ENCODE measurements at places on chromosomes 12 and 14.

GRCh38 chr12:42125388-42125767, 19.3 kb downstream of the GXYLT1 start:
- DNase-seq, result no peak

DNA sequence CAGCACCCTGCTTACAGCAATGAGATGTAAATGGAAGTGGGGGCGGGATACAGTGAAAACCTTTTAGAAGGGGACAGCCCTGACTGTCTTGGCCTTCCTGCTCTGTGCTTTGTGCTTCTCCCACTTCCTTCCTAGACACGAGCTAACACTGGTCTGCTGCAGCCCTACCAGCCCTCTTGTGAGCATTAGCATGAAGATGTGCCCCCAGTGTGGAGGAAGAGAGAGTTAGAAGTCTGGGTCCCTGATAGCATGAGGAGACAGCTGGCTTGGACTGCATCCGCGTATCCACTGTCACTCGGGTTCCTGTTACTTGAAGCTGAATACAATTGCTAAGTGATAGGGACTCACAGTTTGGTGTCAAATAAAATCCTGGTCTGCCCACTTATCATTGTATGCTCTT, 248.1 kb upstream of the SOX5 start:
- DNase-seq, result no peak

GRCh38 chr14:33589334-33589733, 361.5 kb downstream of the EGLN3 start:
- no peak for DNase-seq

DNA sequence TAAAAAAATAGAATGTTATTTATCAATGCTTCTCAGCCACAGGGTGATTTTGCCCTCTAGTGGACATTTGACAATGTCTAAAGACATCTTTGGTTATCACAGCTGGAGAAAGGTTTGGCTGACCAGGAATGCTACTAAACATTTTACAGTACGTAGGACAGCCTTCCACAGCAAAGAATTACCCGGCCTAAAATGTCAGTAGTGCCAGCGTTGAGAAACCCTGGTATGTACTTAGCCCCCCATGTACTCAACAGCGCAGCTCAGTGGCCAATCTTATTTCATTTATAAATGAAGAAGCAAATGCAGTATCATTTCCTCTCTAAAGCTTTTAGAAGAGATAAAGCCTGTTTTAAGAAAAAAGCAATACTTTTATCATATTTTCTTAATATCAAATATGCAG, 5.8 kb downstream of the MARK3 start:
- DNase-seq, result peak; percentile 68

- DNase-seq, result no peak
Observed at GRCh38 chr14:59305836-59306555, 117.5 kb downstream of the DAAM1 start.

DNA sequence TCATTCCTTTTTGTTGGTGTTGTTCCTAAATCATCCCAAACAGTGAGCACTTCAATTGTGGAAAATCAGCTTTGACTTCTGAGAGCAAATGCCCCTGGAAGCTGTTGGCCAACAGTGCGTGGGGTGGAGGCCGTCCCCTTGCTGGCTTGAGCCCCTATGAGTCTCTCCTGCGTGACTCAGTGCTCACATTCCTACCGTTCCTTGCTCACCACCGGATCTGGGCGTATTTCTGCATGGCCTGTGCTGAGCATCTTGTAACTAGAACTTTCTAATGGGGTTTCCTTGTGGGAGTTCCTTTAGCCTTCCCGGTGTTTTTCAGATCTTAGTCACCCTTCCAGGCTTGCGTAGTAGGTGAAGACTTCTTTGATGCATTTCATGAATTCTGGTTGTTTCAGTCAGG, 14.7 kb downstream of the SERPINA1 start:
- DNase-seq, result no peak

DNA sequence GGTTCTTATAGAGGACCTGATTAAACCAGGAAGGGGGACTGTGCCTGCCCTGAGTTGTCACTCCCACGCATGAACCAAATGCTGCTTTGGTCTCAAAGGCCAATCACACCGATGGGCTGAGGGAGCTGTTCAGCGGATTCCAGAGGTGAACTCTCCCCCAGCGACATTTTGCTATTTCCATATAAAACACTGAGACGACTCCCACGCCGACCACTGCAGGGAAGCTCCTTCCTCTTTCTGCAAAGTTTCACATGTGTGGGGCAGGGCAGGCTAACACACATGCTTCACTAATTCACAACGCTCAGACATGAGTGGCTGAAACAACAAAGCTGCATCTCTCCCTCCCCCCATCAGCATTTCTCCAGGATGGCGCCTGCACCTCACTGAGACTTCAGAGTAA, 37.8 kb upstream of the TMEM132D start:
- no peak for DNase-seq

- no peak for DNase-seq
Observed at GRCh38 chr14:53520078-53520928, 367.2 kb upstream of the DDHD1 start.

- DNase-seq, result peak; percentile 85
Observed at GRCh38 chr14:68781161-68782021, 11.5 kb downstream of the ZFP36L1 start.

GRCh38 chr14:41299924-41300323, 306.8 kb upstream of the LRFN5 start:
- no peak for DNase-seq

GRCh38 chr14:104223101-104224041, 85.0 kb downstream of the KIF26A start:
- no peak for DNase-seq

- no peak for DNase-seq
Observed at GRCh38 chr12:26872625-26873024, 39.6 kb upstream of the ITPR2 start.

DNA sequence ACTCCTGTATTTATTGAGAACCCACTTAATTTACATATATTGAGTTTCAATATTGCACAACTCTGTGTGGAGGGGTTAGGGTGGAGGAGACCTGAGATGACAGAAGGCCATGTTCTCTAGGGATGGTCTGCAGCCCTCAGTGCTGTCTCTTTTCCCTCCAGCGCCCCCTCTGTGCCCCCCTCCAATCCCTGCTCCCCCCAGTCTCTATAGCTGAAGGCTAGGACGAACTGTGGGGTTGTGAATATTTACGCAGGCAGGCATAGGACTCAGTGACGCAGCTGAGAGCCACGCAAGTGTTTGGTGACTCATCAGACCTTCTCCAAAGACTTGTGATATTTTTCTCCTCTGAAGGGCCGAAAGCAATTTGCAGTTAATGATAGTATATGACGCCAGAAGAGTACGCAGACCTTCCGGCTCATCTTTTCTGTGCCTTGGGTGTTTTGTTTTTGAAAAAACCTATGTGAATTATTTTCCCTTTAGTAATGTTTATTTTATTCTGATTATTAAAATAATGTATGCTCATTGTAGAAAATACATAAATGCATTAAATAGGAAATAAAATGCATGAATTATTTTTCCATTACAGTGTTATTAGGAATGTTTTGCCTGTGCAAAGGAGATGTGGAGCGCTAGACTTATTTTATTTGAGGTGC, 85.3 kb downstream of the SLC25A47 start:
- peak; percentile 28 for DNase-seq

- DNase-seq, result no peak
Observed at GRCh38 chr14:94066089-94066676, 14.8 kb downstream of the DDX24 start.

GRCh38 chr14:104555430-104556255, 23.9 kb upstream of the C14orf180 start:
- DNase-seq, result no peak

DNA sequence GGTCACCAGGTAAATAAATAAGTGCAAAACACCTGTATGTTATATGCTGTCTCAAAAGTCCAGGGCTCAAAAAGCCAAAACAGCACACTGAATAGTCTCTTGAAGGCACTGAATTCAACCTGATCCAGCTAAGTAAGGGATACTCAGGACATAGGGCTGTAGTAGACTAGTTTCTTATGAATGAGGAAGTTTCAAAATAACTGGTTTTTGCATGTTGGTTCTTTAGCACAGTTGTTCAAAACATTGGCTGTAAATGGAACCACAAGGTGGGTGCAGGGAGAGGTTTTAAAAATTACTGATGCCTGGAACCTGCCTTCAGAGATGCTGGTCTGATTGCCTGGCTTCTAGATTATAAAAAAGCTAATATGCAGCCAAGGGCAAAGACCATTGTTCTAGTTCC, 34.1 kb downstream of the NDUFA12 start:
- DNase-seq, result no peak

DNA sequence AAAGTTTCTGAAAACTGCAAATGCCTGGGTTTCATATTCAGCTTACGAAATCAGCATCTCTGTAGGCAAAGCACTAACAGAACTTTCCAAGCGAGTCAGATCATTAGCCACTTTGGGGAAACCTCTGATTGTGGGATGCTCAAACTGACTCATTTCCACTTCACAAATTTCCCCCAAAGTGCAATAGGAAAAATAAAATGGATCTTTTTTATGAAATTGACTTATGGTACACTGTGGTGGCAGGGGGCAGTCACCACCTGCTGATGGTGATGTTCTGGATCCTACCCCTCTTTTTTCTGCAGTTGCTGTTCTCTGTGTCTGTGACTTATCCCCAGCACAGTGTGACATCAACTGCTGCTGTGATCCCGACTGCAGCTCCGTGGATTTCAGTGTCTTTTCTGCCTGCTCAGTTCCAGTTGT, 5.6 kb downstream of the TCTN1 start:
- DNase-seq, result no peak

DNA sequence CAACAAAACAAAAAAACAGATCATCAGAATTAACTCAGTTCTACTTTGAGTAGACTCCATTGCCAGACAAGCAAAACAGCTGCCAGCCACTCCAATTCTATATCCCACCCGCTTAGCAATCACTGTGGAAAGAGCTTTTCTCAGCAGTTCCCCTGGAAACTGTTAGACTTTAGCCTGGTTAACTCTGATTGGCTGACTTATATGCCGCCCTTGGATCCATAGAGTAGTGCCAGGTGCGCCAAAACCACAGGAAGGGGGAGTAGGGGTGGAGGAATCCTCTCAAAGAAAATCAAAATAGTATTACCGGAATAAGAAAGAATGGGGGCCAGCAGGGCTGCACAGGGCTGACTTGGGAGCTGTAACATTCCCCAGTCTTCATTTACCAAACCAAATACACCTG, 5.4 kb upstream of the EML5 start:
- DNase-seq, result no peak

- peak; percentile 57 for DNase-seq
Observed at GRCh38 chr12:39990122-39991101, 115.5 kb downstream of the SLC2A13 start.

- peak; percentile 92 for DNase-seq
Observed at GRCh38 chr12:49842519-49843352, at the start of gene BCDIN3D. Gene BCDIN3D (minus strand): TSS chr12:49843106. CDS start chr12:49843087, 19 bp downstream.

- peak; percentile 23 for DNase-seq
Observed at GRCh38 chr12:52681526-52682380, 1.5 kb upstream of the KRT1 start.

GRCh38 chr14:54435500-54435981, 5.6 kb downstream of the CNIH1 start:
- peak; percentile 11 for DNase-seq

DNA sequence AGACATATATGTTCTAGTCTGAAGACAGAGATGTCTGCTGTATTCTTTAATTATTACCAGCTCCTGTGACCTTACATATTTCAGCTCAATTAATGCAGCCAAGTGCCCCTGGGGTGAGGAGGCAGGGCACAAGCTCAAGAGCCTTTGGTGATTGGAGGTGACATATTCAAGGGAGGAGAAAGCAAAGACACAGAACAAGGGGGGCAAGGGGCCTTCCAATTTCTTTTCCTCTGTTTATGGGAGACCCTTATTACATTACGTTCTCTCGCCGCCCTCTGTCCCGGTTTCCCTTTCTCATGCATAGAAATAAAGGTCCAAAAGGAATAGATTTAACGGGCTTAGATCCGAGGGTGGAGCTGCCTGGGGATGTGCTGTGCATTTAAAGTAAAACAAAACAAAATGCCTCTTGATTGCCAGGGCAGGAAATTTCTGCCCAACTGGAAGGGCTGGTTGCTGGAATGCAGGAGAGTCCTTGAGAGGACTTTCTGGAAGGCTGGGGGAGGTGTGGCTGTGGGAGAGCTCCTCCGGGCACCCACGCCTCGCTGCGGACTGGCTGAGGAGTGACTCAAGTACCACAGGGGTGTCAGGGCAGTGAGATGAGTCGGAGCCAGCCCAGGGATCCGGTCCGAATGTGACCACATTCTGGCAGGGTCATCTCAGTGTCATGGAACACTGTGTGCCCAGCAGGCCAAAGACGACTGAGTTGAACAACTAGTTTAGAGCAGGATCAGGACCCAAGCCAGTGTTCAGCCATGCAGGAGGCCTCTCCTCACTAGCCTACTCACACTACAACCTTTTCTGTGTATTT, 32.1 kb upstream of the GSG1 start:
- no peak for DNase-seq

GRCh38 chr14:39265033-39265432, 31.3 kb downstream of the MIA2 start:
- no peak for DNase-seq

DNA sequence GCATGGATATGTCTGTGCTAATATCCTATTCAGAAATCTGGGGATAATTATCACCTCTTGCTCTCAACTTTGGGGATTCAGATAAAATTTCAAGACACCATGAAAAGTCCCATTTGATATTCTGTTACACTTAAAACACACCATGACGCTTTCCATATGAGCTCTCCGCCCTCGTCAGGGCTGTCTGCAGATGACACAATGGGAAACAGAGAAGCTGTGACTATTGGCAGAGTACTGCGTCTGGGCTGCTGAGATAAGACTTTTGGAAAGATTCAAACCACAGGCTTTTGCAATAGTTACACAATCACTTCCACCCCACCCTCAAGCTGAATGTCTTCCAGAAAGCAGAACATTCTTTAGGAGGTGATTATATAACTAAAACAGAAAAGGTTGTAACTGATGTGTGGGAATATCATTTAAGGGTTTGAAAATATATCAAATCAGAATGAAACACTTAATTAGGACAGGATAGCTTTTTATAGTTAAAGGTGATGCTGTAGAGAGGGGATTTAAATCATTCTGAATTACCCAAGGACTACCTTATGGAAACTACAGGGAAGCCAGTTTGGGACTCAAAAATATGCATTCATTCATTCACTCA, 75.3 kb upstream of the TMPO start:
- peak; percentile 30 for DNase-seq

DNA sequence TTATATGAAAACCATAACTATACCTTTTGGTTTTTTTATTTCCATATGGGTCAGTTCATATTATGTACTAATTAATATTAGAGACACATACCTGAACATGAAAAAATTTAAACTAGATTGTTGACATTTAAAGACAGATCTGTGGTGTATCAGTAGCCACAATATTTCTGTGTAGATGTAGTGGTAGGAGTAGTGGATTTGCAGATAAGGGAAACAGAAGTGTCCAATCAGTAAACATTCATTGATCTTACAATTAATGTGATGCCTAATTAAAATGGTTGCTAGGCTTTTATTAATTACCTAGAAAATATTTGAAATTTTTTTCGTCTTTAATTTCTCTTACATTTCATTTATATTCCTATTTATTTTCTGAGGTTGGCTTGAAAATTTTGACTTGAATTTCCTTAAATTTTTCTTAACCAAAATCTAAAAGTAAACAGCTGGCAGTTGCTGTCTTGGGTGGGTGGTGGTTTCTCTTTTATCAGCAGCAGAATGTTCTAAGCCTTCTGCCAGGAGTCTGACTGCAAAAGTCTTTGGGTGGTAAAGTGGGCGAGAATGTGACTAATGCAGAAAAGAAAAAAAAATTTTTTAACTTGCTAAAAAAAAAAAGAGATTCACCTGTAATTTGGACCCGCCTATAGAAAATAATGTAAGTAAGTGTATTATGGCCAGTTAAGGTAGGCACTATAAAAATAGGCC, 2.4 kb downstream of the FGFR1OP2 start:
- peak; percentile 53 for DNase-seq

Data from CD4-positive, alpha-beta T cell treated with Interleukin-17A for 1 hour (primary cell).